ENCODE measurements at places on chromosomes 6 and 20. TPM values are rescaled to one million over a fixed set of nuclear protein-coding genes. Genes with fewer than 3 reads are reported as not detected.

GRCh38 chr6:49541936-49542335 lies 8.5 kb upstream of the C6orf141 start:
- DNase-seq: no peak

DNA sequence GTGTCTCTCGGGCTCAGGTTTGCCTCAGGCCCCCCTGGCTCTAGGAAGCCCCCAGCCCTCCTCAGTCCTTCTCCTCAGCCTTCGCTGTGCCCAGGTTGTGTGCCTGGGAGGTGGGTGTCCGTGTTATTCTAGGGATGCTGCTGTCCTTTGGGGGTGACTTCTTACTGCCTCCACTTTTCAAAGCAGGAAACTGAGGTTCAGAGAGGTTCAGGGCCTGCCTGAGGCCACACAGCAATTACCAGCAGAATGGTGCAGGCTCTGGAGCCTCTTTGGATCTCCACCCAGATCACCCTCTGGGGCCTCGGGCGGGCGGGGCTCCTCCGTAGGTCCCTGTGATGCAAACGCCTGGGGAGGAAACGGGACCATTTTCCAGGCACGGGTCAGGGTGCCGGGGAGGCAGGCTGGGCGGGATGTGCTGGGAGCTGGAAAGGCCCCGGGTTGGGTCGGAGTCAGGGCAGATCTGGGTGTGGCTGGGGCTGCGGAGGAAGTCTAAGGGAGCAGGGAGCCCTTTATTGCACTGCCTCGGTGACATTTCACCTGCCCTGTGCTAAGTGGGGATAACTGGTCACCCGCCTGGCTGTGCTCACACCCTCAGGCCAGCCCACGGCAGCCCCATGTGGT lies 23.2 kb downstream of the GATA5 start:
- no peak for DNase-seq

DNA sequence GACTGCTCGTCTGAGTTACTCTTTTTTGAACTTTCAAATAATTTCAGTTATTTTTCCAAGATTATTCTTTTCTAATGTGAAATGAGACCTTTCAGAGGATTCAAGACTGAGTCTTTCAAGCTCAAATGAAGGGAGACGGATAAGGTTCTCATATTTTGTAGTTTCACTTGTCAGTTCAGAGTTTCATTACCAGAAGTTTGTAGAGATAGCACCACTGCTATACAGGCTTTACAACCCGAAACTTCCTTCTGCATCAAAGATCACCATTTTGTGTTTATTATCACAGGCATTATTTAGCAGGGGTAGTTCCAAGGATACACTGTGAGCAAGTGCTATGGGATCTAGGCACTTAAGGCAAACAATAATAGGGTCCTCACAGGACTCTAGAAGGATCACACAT lies 74.7 kb upstream of the EPHA7 start:
- no peak for DNase-seq

DNA sequence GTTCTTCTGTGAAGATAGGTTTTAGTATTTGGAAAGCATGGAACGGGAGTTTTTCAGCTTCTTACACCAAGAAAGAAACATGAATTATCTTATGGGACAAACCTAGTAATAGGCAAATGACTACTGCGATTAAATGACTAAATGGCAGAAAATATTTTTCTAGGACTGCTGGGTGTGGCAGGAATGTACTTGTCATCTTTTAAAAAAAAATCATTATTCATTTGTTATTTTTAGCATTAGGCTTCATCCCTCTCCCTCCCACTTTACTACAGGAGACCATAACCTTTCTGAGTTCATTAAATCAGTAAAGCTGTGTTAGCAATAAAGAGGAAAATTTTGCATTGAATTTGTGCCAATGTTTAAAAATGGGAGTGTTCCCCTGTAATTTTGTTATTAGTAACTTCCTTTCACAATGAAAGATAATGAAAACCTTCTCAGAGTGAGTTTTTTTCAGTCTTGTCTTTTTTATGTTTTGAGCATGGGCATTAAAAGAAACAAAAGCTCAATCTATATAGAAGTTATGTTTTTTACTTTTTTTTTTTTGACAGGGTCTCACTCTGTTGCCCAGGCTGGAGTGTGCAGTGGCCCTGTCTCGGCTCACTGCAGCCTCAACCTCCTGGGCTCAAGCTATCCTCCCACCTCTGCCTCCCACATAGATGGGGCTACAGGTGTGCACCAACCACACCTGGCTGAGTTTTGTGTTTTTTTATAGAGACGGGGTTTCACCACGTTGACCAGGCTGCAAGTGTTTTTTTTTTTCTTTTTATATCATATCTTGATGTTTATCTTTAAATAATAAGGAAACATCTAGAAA lies 105.6 kb upstream of the CLDN20 start:
- DNase-seq: no peak

Gene PTGIS
- not detected for total RNA-seq

Gene RAET1E
- total RNA-seq: under 0.01 TPM

Data from hematopoietic multipotent progenitor cell (in vitro differentiated cells).